ENCODE measurements at places on chromosomes 16 and 17. TPM values are rescaled to one million over a fixed set of nuclear protein-coding genes. Genes with fewer than 3 reads are reported as not detected.

DNA sequence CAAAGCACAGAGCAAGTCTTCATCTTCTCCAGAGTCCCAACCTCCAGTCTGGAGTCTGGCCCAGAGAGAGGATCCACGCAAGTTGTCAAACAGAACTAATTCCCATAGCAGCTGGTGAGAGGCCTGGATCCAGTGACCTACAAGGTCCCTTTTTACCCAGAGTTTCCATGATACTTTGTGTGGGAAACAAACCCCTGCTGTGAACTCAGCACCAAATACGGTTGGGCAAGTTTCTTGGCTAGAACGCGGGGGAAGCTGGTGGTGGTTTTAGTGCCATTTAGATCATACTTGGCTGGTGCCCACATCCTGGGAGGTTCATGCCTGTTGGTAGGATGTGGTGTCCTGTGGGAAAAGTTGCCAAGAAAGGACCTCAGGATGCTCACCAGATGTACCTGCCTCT, 18.1 kb downstream of the TMC7 start:
- DNase-seq: no peak

Gene TBX21
- 0.45 TPM for polyA plus RNA-seq

Gene LHX1
- polyA plus RNA-seq: not detected

- peak; percentile 78 for DNase-seq
Observed at GRCh38 chr17:40307001-40307730, 1.8 kb upstream of the RARA start.

GRCh38 chr17:56424543-56425044, 168.9 kb upstream of the NOG start:
- DNase-seq: no peak

DNA sequence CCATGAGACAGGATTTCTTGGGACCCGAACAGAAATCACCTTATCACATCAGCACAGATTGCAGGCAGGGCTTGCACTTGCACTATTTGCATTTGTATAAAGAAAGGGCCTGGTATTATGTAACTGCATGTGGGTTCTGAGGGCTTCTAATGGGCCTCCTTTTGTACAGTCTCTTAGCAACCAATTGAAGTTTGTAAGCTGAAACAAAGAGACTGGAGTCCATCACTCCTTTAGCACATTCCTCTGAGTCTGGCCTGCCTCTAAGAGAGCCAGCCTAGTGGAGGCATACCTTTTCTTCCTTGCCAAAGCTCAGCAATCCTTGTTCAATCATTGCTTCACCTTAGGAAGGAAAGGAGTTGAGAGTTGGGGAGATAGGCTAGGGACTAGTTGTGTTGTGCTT, 387.1 kb downstream of the XYLT1 start:
- DNase-seq: no peak

DNA sequence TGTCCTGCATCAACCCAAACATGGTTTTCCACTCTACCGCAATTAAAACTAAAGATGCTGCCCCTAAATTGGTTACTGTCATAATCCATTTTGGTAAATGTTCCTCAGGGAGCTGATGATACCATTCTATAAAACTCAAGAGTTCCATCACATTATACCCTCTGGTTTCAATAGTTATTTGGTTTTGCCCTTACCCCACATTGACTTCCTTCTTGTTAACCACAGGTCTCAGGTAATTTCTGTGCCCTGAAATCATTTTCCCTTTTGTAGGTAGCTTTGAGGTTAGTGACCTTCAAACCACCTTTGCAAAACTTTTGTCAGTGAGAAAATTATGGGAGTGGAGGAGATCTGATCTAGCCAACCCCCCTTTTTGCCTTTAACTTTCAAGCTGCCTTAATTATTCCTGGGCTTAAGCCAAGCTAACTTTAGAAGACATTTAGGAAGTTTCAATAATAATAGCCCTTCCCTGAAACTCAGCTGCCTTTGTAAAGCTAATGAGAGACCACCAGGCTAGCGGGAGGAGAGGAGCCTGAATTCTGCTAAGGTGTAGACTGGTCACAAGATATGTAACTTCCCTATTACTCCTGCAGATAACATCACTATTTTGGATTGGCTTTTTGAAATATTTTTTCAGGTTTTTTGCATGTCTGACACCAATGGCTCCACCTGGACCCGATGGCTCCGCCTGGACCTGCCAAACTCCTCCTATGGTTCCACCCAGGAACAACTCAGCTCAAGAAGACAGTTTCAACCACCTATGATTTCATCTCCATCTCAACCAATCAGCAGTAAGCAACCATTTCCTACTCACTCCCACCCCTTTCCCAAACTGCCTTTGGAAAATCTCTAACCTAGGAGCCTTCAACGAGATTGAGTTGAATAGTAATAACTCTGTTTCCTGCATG, 224.9 kb downstream of the HS3ST3B1 start:
- DNase-seq: no peak

DNA sequence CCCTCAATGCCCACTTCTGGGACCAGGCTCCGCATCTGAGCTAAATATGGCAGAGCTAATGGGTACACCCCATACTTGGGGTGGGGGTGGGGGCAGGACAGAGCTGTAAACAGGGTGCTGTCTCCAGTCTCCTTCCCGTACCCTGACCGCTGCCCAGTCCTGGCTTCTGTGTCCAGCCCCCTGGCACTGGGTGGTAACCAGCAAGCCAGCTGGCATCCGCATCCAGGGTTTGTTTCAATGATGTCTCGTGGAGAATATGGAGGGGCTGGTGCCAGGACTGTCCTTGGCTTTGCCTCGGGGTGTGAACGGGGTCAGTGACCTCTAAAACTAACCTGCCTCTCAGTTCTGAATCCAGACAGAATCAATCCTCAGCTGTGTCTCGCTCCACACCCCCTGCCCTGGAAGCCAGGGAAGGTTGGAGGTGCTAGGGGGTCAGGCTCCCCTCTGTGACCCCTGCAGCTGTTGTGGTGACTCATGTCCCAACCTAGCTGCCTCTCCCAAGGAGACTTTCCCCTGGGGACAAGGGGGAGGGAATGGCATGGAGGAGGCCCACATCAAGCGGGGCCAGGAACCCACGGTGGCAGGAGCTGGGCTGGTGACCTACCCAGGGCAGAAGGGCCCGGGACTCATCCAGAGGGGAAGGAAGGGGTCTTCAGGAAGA, 1.5 kb upstream of the PNMT start:
- peak; percentile 57 for DNase-seq

DNA sequence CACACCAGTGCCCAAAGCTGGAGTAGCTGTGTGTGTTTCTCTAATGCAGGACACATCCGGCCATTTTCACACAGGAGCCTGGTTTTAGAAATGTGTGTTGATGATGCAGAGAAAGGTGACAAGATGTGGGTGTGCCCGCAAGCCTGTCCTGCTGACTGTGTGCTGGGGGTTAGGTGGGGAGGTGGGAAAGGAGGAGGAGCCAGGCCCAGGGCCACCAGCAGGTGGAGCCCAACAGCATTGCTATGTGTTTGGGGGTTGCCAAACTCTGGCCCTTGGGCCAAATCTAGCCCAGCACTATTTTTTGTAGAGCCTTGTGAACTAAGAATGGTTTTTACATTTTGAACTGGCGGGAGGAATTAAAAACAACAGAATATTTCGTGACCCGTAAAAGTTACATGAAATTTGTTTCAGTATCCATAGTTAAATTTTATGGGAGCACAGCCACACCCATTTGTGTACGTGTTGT, 61.7 kb upstream of the LGALS9 start:
- DNase-seq: peak; percentile 57

Gene ITGA2B
- 0.59 TPM for polyA plus RNA-seq

DNA sequence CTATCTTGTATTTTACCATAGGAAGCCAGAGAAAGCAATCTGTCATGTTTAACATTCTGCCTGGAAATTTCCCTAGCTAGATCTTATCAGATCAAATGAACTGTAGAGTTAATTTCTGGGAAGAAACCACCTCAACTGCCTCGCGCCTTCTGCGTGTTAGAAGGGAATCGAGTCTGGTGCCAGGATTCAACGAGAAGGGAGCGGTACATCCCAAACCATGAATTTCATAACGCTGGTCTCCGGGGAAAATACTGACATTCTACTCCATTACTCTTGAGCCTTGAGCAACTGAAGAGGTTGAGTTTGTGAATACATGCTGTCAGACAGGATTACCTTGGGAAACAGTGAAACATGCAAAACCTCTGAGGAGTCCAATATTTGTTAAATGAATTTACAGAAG, 35.2 kb downstream of the MPHOSPH6 start:
- DNase-seq: no peak

Gene CCDC92B
- 0.22 TPM for polyA plus RNA-seq

GRCh38 chr16:30761427-30761927, 385 bp downstream of the CFAP119 start:
- DNase-seq: peak; percentile 47

- no peak for DNase-seq
Observed at GRCh38 chr16:23807028-23807427, 28.8 kb upstream of the PRKCB start.

- no peak for DNase-seq
Observed at GRCh38 chr16:56588781-56589140, 567 bp upstream of the MT3 start.

Measured in small intestine (tissue), 16 donors.